SK-MEL-5 (cell line): ENCODE measurements at places on chromosomes 11 and 22. TPM values are rescaled to one million over a fixed set of nuclear protein-coding genes. Genes with fewer than 3 reads are reported as not detected.

Gene TEF
- total RNA-seq = 4.9 and 6.9 TPM in 2 replicates

Gene BACE1
- total RNA-seq = 2.0 and 2.3 TPM in 2 replicates

Gene LRRC75B
- 4.7 and 5.5 TPM in 2 replicates for total RNA-seq

DNA sequence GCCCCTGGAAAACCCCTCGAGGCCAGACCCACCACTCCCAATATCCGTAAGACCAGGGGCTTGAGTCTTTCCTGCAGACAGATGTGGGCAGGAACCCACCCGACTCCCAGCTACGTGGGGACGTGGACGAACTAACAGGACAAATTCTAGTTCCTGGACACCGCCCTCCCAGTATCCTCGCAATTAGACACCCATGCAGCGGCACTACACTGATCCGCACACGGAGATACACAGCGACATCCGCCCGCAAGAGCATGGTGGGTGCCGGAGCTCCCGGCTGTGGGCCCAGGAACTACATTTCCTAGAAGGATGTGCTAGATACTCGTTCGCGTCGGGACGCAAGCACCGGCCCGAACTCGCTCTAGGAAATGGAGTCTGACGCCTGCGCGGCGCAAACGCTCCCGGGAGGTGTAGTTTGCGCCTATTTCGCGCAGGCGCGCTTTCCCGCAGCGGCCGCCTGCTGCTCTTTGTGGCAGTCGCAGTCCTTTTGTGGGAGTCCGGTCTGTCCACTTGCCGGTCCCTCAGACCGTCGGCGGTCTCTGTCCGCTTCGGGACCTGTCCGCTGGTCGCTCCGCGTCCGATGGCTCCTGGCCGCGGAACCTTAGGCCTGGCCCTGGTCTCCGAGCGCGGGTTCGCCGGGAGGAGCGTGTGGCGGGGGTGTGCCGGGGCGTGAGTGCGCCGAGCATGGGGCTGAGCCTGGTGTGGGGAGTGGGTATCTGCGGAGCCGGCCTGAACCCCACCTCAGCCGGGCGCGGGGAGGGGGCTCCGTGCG lies at the start of gene ZNF74:
ZNF74 (plus strand) TSS at position 447 of the 772 bp plus-strand sequence. CDS start 478 bp downstream, outside the sequence.
- DNase-seq = peak; percentile 90
